OCI-LY7 (cell line): ENCODE measurements at places on chromosomes 3 and 15. TPM values are rescaled to one million over a fixed set of nuclear protein-coding genes. Genes with fewer than 3 reads are reported as not detected.

The CD96 gene
- not detected in 2 replicates for total RNA-seq

- no peak for DNase-seq
Observed at GRCh38 chr3:126270145-126270811, 86.9 kb downstream of the KLF15 start.

DNA sequence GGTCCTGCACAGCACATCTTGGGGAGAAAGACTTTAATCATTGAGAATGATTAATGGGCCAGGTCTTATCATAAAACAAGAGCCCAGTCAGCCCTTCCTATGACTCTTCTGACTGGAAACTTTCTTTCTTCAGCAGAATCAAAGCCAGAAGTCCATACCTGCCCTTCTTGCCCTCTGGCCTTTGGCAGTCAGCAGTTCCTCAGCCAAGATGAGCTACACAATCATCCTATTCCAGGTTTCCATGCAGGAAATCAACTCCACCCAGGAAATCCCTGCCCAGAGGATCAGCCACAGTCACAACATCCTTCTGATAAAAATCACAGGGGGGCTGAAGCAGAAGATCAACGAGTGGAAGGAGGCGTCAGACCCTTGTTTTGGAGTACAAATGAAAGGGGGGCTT is 26.9 kb downstream of the ZNF589 start:
- no peak for DNase-seq

- DNase-seq, result no peak
Observed at GRCh38 chr3:37337481-37337880, 163.1 kb upstream of the LRRFIP2 start.

GRCh38 chr3:24344784-24345439 is 149.7 kb downstream of the THRB start:
- DNase-seq, result no peak

- DNase-seq, result no peak
Observed at GRCh38 chr3:32354362-32354778, 37.3 kb upstream of the CMTM7 start.

GRCh38 chr3:176611703-176612102 is 585.6 kb downstream of the TBL1XR1 start:
- no peak for DNase-seq

DNA sequence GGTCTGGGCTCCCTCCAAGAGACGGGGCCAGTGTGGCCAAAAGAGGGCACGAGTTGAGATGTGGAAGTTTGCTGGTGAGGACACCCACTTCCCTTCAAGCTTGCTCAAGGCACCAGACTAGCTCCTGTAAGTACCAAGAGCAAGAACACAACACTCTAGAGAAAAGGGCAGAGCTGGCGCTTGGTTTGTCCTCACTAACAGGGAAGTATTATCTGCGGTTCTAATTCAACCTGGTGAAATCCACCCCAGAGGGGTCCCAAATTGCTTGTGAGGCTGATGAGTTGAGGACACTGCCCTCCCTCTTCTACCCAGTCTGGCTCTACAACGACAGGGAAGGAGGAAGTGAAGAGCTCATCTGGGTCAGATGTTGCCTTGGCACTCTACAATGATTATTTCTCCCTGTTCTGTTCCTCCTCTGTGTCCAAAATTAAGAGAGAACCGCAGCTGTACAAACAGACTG is 16.9 kb upstream of the FSIP1 start:
- DNase-seq, result no peak

- no peak for DNase-seq
Observed at GRCh38 chr15:50414624-50415023, 9.6 kb upstream of the USP8 start.

- DNase-seq, result no peak
Observed at GRCh38 chr3:62143843-62144450, 229.4 kb downstream of the FEZF2 start.

- DNase-seq, result no peak
Observed at GRCh38 chr3:105691633-105692032, 177.2 kb downstream of the CBLB start.
